ENCODE measurements at places on chromosomes 5 and 9.
A peak's percentile ranks its signal among the peaks of the same experiment; 100 is the strongest.

GRCh38 chr9:34498553-34498952, 24.2 kb downstream of the ENHO start:
- no peak for DNase-seq

GRCh38 chr5:6407558-6408259, 29.4 kb upstream of the MED10 start:
- DNase-seq = no peak

DNA sequence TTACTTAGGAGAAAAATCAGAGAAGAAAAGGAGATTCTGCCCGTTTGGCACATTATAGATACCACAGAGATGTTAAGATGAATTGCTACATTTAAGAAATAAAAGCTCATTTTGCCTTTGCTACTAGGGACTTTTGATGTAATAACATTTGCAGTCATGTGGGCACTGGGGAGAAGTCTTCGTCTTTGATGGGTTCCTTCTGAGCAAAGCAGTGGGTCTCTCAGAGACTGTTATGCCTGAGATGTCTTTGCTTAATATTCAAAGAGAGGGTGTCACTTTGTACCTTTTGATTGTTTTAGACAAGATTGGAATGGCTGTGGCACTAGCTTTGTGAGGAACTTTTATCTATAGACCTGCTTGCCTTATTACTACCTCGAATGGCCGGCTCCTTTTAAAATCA, 25.0 kb downstream of the SLC25A25 start:
- no peak for DNase-seq

DNA sequence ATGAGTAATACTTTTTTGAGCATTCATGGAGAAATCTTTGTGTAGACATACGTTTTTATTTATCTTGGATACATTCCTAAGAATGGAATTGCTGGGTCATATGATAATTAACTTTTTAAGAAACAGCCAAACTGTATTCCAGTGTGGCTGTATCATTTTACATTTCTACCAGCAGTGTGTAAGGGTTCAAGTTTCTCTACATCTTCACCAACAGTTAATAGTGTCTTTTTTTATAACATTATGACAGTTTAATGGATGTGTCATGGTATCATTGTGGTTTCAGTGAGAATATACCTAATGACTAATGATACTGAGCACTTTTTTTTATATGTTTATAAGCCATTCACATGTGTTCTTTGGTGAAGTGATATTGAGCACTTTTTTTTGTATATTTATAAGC, 52.4 kb downstream of the NIPBL start:
- DNase-seq = peak; percentile 28

- peak; percentile 33 for DNase-seq
Observed at GRCh38 chr9:684054-684890, 157.2 kb upstream of the DMRT1 start.

- peak; percentile 43 for DNase-seq
Observed at GRCh38 chr5:77073667-77074066, 13.4 kb downstream of the ZBED3 start.

GRCh38 chr5:158953929-158954534, 145.7 kb downstream of the EBF1 start:
- no peak for DNase-seq

DNA sequence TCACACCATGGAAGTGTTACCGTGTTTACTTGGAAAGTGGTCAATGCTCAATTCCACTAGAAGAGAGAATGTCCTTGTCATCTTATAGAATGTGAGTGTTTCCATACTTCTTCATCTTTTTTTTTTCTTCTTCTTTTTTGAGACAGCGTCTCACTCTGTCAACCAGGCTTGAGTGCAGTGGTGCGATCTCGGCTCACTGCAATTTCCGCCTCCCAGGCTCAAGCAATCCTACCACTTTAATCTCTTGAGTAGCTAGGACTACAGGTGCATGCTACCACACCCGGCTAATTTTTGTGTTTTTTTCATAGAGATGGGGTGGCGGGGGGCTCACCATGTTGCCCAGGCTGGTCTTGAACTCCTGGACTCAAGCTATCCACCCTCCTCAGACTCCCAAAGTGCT, 137.3 kb upstream of the PCA3 start:
- DNase-seq = no peak

- no peak for DNase-seq
Observed at GRCh38 chr5:8826508-8826907, 719.4 kb downstream of the SEMA5A start.

DNA sequence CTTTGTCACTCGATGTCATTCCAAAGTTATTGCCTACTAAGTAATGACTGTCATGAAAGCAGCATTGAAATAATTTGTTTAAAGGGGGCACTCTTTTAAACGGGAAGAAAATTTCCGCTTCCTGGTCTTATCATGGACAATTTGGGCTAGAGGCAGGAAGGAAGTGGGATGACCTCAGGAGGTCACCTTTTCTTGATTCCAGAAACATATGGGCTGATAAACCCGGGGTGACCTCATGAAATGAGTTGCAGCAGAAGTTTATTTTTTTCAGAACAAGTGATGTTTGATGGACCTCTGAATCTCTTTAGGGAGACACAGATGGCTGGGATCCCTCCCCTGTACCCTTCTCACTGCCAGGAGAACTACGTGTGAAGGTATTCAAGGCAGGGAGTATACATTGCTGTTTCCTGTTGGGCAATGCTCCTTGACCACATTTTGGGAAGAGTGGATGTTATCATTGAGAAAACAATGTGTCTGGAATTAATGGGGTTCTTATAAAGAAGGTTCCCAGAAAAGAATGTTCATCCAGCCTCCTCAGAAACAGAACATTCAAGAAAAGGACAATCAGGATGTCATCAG, 11.3 kb downstream of the TLR4 start:
- no peak for DNase-seq

All from brain microvascular endothelial cell (primary cell).